Mesothelial cell of epicardium (in vitro differentiated cells): ENCODE measurements at places on chromosomes 5 and 9. TPM values are rescaled to one million over a fixed set of nuclear protein-coding genes. Genes with fewer than 3 reads are reported as not detected.

The WNT8A gene
- not detected in 3 replicates for total RNA-seq

DNA sequence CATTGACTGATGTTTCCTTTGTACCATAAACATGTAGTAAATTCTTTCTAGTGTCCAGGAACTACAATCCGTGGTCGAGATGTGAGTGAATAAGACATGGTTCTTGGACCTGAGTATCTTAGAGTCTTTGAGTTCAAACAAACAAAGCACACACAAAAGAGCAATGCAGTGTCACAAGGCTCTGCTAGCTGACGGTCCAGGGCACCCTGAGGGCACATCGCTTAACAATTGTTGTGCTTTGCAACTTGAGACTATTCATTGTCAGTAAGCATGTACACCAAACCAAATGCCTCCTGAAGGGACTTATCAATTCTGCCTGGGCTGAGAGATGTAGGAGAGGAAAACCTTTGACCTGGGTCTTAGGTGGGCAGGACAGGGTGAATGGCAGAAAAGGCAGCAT, 84.8 kb downstream of the CAMK4 start:
- no peak for DNase-seq

GRCh38 chr5:116898917-116899316, 324.3 kb upstream of the SEMA6A start:
- DNase-seq: no peak

GRCh38 chr5:88480801-88481499, 212.3 kb upstream of the TMEM161B start:
- DNase-seq: no peak

- DNase-seq: no peak
These were observed 68.3 kb downstream of the SERINC5 start for GRCh38 chr5:80187421-80188090.

GRCh38 chr5:140108093-140109017, 5.6 kb upstream of the PURA start:
- no peak for DNase-seq

GRCh38 chr5:153480401-153480800, 10.1 kb upstream of the GRIA1 start:
- no peak for DNase-seq
